ENCODE measurements at places on chromosomes 6 and 20.

DNA sequence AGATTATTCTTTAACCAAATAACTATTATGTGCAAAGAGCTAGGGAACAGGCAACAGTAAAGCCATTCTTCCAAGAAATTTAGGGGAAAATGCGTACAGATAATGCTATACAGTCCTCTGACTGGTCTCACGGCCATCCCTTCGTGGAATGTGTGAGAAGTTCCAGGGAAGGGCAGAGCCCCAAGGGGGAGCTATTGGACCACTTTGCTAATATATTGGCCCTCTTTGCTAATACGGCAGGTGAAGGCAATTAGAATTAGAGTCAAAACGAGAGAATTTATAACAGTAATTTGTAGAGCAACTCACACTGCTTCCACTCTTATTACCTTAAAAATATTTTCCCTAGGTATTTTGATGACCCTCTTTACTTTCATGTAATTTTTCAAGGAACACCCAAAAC lies 140.4 kb downstream of the IMPG1 start:
- peak; percentile 15 for DNase-seq

GRCh38 chr6:131063764-131064272 lies 773 bp upstream of the EPB41L2 start:
- no peak for DNase-seq

GRCh38 chr6:132054525-132054924 lies 103.4 kb upstream of the CCN2 start:
- DNase-seq = no peak

DNA sequence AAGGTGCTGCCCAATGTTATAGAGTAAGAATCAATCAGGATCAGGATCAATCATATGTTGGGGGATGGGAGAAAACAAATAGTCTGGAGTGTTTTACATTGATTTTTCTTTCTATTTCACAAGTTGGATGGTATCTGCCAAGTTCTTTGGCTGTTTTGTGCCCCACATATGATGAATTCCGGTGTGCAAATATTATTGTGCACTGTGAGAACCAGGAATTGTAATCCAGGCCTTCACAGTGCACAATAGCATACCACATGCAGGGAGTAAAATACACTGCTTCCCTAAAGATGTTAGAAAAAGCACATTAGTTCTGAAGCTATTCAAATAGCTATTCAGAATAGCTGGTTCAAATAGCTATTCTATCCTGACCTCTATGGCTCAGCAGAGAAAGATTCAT lies 133.7 kb downstream of the LCA5 start:
- no peak for DNase-seq

DNA sequence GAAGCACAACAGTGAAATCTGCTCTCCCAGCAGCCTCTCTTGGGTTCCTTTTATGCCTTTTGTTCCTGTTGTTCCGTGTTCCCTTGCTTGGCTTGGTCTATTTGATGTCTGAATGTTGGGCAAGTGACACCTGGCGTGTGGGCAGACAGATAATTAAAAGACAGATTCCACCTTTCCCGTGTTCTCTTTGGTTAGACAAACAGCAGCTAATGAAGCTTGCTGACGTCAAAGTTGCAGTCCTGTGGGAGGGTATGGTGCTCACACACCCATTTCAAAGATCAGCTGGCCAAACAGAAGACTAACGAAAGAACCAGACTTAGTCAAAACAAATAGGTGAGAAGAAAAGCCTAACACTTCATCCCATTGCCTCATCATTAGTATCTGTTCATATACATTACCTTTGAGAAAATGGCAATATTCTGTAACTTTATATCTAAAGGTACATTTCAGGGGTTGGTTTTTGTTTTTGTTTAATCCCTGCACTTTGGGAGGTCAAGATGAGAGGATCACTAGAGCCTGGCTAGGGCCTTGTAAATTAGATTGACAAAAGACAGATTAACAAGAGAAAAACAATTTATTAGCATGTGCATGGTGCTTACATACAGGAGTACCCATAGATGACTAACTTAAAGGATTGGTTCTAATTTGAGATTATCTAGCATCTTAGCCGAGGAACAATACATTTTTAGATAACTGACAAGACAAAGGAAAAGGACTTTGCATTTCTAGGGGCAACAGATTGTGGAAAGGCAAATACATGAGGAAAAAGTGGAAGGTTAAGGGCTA lies 48.9 kb upstream of the TNFRSF21 start:
- DNase-seq = no peak

DNA sequence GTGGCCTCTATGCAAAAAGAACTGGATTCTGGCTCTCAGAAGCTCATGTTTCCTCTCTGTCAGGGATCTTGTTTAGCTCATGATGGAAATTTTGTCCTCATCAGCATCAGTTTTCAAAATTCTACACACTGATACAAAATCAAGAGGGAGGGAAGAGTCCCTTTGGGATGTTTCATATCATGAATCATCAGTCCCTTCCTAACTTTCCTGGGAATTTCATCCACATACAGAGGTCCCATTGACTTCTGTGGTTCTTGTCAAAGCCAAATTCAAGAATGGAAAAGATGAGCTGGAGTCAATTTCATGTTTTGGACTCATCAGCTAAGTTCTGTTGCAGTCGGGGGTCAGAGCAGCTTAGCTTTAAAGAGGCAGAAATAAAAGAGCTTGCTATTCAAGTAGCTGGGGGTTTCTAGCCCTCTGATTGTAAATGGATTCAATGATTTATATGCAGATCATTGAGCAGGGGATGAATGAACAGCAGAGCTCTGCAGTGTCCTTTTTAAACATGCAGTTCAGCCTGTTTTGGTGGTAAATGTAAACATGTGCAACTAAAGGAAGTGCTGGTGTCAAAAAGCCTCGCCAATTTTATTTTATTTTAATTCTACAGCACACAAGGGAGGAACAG lies 21.3 kb upstream of the TMEM14A start:
- DNase-seq = no peak

DNA sequence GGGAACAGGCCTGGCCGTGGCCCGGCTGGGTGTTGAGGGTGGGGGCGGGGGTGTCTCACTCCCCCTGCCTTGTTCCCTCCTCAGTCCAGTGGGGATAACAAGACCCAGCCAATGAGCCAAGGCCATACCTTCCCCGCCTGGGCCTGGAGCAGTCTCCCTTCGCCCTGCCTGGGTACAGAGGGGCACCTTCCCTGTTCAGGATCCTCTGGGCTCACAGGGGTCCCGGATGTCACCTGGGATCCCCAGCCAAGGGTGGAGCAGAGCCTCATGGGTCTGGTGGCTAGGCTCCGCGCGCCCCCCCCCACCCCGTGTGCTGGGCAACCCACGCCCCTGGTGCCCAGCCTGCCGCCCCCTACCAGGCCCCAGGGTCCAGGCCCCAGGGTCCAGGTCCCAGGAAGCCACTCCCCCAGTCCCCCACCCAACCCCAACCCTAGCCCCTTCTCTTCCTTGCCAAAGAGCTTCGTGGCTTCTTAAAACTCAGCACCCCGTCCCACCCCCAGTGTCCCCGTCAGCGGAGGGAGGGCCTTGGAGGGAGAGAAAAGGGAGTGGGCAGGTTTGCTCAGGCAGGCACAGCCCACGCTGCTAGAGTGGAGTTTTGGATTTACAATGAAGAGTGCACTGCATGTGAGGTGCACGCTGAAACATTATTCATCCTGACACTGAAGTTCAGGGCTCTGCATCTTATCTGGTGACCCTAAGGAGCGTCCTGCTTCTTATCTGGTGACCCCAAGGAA lies 11.8 kb downstream of the HRH3 start:
- peak; percentile 70 for DNase-seq

GRCh38 chr6:10582774-10583508 lies 61.8 kb downstream of the GCNT2 start:
- DNase-seq = no peak

GRCh38 chr20:3654326-3655130 lies 8.7 kb downstream of the GFRA4 start:
- no peak for DNase-seq

GRCh38 chr6:161631676-161632194 lies 357.9 kb upstream of the AGPAT4 start:
- DNase-seq = no peak

- no peak for DNase-seq
Observed at GRCh38 chr20:51643390-51643789, 100.9 kb upstream of the NFATC2 start.

DNA sequence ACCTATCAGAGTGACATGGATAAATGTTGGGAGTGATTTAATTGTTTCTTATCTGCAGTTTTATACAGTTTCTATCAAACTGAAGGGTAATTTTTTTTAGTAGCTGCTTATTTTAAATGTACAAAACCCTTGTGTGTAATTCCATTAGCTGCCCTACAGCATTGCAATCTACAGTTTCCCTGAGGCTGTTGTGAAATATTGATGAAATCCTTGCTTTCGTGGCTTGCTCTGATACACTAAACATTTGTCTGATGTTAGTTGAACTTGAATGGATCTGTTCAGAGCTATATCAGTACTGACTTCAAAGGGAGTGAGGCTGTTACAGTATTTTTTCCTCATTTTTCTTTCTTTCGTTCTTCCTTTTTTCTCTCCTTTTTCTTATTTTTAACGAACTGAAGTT lies 255.4 kb downstream of the TSHZ2 start:
- no peak for DNase-seq

DNA sequence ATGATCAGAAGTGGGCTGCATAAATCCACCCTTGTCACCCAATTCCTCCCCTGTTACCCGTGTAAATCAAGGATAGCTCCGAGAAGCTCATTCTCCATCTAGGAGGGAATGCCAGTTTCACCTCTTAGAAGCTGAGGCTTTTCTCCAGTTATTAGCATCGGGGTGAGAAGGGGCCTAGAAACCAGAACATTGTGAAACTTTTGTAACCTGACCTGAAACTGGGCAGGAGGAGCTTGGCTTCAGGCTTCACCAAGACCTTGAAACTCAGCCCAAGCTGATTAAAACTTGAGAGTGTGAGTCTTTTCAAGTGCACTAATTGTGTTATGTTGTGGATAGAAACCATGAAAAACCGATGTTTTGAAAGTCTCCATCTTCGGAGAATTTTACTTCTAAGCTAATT lies 103.1 kb downstream of the BMP2 start:
- DNase-seq = no peak

GRCh38 chr20:12321736-12322135 lies 404.0 kb downstream of the BTBD3 start:
- no peak for DNase-seq

DNA sequence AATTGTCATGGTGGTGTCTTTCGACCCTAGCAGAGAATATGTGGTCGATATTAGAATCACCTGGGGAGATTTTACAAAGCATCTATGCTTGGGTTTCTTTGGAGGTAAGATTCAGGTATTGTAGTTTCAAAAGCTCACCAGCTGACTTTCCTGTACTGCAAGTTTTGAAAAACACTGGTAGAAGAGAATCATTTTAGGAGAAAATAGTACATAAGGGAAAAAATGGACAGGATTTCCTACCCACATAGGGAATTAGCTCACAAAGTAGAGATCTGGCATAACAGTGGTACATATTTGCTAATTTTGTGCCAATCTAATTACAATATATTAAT lies 27.4 kb upstream of the ABT1 start:
- DNase-seq = no peak

DNA sequence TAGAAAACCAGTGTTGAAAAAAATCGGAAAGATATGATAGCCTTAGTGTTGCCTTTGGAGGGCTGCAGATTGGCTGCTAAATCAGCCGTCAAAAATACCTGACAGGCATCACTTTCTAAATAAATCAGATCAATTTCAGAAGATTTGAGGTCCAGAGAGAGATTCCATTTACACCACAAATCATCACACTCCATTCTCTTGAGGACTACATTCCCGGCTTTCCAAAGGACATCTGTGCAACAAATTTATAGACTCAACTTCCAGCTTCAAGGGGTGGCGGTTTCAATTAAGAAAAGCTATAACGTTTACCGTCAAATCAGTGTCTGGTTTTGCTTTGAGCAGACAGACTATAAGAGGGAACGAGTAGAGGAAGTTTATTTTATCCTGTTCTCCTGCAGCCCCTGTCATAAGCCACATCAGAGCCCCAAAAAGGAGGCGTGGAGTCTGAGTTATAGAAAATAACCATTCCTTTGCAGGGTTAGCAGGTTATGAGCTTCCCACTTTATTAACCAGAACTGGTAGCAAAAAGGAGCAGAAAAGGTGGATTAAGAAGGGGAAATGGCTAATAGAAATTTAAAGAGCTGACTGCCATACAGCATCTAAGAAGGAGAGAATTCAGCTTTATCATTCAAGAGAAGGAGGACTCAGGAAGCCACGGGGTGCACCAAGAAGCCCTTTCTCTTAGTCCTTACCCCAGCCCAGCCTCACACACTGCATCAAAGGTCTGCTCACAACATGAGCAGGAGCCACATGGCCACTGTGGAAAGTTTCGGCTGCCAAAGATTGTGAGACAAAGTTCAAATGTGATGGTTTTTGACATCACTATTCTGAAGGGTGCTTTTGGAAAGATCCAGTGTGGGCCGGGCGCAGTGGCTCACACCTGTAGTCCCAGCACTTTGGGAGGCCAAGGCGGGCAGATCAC lies 12.9 kb upstream of the UQCC2 start:
- DNase-seq = no peak

DNA sequence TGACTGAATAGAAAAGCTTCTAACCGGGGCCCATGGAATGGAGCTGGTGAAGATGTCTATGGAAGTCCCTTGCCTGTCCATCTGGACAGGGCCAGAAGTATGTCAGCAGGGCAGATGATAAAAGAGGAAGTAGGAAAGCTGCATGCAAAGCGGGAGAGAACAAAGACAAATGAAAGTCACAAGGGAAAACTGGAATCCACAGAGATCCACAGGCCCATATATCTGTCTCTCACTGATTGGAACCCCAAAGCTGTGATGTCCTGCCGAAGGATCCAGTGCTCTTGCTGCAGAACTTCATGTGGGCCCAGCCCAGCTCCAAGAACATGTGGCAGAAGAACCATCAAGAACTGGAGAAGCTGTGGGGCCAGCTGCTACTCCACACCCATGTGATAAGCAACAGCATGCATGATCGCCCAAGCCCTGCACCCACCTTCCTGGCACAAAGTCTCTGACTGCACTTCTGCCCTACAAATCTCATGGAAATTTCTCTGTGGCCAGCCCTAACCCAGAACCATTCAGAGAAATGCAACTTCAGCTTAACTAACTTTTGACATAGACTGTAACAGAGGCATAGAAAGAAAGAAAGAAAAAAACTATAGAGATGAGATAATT lies 716.0 kb downstream of the KIF16B start:
- no peak for DNase-seq

GRCh38 chr6:40431706-40432105 lies 155.5 kb downstream of the LRFN2 start:
- no peak for DNase-seq

- DNase-seq = peak; percentile 67
Observed at GRCh38 chr20:1803061-1803931, 91.9 kb upstream of the SIRPA start.

- no peak for DNase-seq
Observed at GRCh38 chr20:38999965-39000910, 38.1 kb downstream of the DHX35 start.

GRCh38 chr6:122903266-122903915 lies 92.6 kb upstream of the CLVS2 start:
- DNase-seq = no peak

DNA sequence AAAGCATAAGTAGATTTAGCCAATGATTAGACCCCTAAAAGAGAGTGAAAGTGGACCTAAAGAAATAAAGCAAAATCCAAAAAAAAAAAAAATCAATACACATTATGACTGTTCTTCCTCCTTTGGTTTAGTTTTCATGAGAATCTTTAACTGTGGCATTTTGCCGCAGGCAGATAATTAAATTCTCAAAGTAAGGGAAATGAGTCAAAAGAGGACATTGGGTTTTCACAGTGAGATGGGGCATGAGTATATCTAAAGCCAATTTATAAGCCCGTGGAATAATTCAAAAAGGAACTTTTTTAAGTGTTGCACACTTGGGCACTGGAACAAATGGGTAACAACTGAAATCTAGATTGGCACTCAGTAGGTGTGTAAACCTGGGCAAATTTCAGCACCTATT lies 230.3 kb downstream of the PKHD1 start:
- no peak for DNase-seq

- no peak for DNase-seq
Observed at GRCh38 chr20:22577515-22578220, 6.7 kb downstream of the FOXA2 start.
